Substantia nigra (tissue), 51 donors: ENCODE measurements at places on chromosomes 16 and 17.

GRCh38 chr16:57619606-57620334 is 8.7 kb upstream of the ADGRG1 start:
- no peak for DNase-seq

- DNase-seq, result no peak
Measured at GRCh38 chr17:50533720-50534148, 1.2 kb downstream of the EPN3 start.

- DNase-seq, result no peak
Measured at GRCh38 chr16:89801800-89802199, 14.6 kb downstream of the FANCA start.

DNA sequence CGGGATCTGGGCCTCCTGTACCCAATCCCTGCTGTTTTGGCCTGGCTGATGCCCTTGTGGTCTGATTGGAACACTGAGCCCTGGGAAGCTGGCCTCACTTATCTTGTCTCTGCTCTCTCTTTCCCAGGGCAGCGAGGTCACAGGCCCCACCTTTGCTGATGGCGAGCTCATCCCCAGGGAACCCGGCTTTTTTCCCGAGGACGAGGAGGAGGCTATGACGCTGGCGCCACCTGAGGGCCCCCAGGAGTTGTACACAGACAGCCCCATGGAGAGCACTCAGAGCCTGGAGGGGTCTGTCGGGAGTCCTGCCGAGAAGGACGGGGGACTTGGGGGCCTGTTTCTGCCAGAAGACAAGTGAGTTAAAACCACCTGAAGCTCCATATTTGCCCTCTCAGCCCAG is 126.0 kb downstream of the RAB11FIP4 start:
- no peak for DNase-seq

GRCh38 chr16:4067262-4068001 is 48.8 kb downstream of the ADCY9 start:
- DNase-seq, result no peak

DNA sequence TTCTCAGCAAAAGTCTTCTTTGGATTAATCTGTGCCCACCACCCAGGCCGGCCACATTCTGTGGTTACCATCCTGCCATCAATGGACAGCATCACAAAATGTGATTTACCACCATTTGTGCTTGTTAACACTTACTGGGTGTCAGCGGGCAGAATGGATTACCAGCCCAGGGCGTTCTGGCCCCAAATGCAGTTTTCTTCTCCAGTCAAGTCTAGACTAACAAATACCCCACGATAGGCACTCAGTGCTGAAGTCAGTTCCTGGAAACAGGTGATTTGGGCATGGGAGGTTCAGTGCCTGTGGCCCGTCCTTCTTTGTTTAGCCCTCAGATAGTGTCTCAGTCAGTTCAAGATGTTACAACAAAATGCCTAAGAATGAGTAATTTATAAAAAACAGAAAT is 38.8 kb upstream of the PHOSPHO1 start:
- DNase-seq, result no peak

- DNase-seq, result no peak
Measured at GRCh38 chr16:25693631-25694030, 1.9 kb downstream of the HS3ST4 start.

GRCh38 chr17:64442541-64442971 is 6.4 kb upstream of the MILR1 start:
- no peak for DNase-seq

GRCh38 chr17:82647593-82648164 is 565 bp downstream of the WDR45B start:
- no peak for DNase-seq

GRCh38 chr17:49597928-49598655 is 22.4 kb downstream of the NXPH3 start:
- DNase-seq, result no peak

GRCh38 chr16:57284952-57285363 is 486 bp upstream of the PLLP start:
- no peak for DNase-seq

DNA sequence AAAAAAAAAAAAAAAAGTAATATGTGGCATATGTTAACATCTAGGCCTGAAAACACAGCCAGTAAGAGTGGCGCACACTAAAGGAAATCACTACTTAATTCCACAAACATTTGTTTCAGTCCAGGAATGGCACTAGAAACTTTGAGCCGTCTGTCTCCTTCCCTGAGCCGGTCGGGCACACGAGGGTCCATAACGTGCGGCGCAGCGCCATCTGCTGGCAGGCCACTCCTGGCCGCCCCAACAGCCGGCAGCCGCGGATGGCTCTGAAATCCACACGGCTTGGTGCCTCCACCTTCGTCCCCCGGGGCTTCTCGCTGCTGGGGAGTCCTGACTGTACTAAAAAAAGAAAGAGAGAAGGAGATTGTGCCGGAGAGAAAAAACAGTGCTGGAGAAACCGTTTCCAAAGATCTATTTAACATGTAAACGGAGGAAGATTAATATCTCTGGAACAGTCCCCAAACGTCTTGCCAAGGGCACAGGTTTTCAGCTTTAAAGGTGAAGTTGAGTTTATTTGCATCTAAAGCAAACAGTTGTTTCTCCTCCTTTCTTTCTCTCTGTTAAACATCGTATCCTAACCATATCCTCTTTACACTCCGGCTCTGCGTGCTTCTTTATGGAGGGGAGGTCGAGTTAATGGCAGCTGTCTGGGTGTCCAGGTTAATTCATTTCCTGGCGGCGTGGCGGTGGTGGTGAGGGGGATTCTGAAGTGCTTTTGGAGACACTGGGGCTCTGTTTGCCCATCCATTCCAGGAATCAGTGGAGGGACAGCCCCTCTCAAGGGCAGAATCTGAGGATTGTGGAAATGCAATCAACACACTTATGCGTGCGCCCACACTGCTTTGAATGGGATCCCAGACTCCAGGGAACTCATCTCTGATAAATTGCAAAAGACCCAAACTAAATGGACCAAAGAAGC is 611.3 kb upstream of the SALL1 start:
- peak; percentile 80 for DNase-seq

GRCh38 chr17:7587420-7588151 is 2.3 kb downstream of the SOX15 start:
- DNase-seq, result no peak

GRCh38 chr16:62676306-62676705 is 640.1 kb upstream of the CDH8 start:
- no peak for DNase-seq

GRCh38 chr16:19114359-19115147 is 789 bp downstream of the ITPRIPL2 start:
- DNase-seq, result no peak

- no peak for DNase-seq
Measured at GRCh38 chr17:2964831-2965230, 98.6 kb downstream of the OR1D5 start.

- no peak for DNase-seq
Measured at GRCh38 chr16:31467151-31467773, 4.7 kb upstream of the TGFB1I1 start.

DNA sequence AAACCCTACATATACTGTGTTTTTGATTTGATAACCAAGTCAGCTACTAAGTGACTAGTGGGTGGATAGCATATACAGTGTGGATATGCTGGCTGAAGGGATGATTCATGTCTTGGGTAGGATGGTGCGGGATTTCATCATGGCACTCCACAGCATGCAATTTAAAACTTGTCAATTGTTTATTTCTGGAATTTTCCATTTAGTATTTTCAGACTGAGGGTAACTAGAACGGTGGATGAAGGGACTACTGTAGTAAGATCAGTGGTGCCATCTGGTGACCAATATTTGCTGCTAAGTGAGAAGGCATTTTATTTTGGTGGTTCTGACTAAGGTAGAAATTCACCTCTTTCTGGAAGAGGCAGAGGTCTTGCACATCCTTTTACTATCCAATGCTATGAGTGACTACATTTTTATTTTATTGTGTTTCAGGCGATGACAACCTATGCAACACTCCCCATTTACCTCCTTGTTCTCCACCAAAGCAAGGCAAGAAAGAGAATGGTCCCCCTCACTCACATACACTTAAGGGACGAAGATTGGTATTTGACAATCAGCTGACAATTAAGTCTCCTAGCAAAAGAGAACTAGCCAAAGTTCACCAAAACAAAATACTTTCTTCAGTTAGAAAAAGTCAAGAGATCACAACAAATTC is 3.1 kb downstream of the CDC6 start:
- DNase-seq, result no peak

- no peak for DNase-seq
Measured at GRCh38 chr17:31479062-31479408, 87.6 kb downstream of the RAB11FIP4 start.

- no peak for DNase-seq
Measured at GRCh38 chr17:28040406-28040805, 2.1 kb upstream of the NLK start.

DNA sequence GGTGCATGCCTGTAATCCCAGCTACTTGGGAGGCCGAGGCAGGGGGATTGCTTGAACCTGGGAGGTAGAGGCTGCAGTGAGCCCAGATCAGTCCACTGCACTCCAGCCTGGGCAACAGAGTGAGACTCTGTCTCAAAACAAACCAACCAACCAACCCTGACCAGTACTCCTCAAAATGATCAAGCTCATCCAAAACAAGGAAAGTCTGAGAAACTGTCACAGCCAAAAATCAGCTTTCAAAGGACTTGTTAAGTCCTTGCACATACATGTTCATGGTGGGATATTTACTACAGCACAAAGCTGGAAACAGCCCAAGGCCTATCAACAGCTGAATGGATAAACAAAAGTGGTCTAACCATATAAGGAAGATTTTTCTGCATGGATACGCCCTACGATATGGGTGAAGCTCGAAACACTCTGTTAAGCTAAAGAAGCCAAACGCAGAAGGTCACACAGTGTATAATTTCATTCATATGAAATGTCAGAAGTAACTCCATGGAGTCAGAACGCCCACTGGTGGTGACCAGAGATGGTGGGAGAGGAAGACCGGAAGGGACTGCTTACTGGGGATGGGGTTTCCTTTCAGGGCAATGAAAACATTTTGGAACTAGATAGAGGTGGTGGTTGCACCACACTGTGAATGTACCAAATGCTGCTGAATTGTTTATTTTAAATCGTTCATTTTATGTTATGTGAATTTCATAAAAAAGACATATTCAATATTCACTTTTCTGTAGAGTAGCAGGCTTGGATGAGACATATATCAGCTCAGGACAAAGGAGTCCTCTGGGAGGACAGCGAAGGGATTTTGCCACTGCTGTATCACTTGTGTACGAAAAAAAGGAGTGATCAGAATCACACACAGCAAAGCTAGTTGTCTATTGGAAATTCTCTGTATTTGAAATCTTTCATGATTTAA is 17.7 kb downstream of the CCL17 start:
- DNase-seq, result no peak

DNA sequence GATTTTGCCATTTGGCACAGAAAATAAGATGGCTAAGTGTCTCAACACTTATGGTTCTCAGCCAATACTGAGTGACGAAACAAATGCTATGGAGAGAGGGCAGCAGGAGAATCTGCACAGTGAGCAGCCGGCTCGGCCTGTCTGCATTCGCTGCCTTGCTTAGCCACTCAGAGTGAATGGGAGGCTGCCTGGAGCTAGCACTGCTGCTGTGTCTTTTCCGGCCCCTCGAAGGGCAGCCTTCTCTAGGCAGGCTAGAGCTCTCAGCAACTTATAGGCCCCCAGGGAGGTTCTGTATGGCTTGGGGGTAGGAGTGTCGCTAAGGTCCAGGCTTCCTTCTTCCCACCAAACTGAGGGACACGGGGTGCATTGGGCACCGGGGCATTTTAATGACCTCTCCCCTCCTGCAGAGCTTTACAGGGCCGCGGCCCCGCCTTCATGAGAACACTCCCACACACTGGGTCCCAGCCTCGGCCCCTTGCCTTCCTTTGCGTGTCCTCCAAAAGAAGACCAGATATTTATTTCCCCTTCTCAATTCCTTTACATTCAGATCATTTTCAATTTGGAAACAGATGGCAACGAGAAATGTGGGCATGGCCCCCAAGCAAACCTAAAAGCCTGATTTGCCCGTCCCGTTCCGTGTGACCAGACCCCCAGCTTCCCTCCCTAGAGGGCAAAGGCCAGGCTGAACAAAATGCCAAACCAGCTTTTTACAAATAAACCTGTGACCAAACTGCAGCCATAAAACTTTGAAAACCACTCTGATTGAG is 670.9 kb downstream of the TOX3 start:
- DNase-seq, result no peak

GRCh38 chr16:86854626-86855294 is 276.4 kb downstream of the FOXL1 start:
- no peak for DNase-seq

GRCh38 chr17:413706-414380 is 61.2 kb upstream of the RPH3AL start:
- DNase-seq, result no peak

DNA sequence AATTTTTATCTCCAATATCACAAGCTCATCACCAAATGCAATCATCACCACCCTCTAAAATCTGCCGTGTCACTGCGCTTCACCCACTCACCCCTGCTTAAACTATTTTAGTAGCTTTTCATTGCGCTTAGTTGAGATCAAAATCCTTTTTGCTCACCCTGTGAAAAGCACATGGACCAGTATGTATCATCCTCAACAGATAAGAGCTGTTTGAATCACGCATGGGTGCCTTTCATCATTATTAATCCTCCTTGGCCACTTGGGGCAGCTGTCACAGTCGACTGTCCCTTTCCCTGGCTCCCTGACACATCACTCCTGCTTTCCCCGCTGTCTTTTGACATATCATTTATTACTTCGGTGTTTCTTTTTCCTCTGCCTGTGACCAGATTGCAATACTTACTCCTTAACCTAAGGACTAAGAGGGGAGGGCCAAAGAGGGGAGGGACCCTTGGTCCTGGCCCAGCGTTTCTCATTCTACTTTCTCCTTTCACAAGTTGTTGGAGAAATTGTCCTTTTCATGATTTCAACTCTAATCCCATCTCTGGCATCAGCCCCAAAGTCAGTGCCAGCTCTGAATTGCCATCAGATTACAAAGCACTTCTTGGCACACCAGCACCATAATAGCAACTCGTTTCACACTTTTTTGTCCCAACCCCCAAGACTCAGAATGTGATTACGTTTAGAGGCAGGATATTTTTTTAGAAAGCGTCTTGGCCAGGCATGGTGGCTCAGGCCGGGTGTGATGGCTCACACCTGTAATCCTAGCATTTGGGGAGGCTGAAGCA is 8.6 kb upstream of the KDM6B start:
- no peak for DNase-seq
